Stimulated activated CD4-positive, alpha-beta T cell treated with anti-CD3 and anti-CD28 coated beads, Interleukin-15, amount 100 ng/mL, for 1 hour (primary cell): ENCODE measurements at places on chromosomes 11 and 22.

DNA sequence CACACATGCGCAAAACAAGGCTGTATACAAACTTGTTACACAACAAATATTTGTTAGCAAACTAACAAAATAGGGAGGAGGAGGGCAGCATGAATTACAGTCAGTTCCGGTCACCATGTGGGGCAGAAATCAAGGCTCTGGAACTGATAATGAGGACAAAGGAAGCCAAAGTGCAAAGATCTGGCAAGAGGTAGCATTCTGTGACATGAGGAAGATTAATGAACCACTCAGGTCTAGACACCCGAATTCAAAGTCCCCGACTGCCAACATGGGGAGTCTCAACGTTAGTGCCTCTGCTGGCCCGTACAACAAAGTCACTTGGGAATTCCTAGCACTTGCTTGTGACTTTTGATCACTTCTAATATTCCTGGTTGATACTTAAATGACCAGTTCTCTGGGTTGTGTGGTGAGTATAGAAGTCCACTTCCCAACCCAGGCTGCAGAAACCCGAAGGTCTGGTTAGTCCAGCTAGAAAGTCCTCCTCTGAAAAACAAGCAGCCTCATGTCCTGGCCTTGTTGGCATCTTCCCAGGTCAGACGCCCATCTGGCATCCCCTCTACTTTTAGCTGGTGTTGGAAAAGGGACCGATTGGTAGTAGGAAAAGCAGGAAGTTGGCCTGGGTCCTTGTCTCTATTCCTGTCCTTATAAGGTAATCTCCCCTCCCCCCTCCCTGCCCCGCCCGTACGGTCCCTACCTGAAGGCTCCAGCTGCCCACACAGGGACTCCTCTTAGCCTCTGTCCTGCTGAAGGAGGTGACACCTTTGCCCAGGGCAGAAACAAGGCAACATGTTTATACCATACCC lies 1.6 kb downstream of the SUN2 start:
- no peak for DNase-seq

DNA sequence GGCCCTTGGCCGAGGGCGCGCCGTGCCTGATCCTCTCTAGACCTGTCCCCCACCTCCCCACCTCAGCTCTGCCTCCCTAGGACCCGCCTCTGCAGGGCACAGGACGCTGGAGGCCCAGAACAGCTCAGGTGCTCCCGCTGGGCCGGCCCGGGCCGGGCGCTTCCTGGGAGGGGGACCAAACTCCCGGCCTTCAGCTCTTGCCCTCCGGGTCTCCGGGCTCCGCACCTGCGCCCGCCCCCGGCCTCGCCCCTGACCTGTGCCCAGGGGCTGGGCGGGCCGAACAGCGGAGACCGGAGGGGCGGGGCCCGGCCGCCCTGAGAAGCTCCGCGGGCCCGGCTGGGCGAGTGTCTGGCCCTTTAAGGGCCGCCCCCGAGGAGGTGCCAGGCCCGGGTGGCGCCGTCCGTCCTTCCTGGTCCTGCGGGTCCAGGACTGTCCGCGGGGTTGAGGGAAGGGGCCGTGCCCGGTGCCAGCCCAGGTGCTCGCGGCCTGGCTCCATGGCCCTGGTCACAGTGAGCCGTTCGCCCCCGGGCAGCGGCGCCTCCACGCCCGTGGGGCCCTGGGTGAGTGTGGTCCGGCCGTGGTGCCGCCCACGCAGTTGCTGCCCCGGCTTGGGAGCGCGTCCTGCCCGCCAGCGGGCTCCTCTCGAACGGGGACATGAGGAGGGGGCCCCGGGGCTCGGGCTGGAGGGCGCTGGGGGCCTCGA lies at the start of gene SSH3:
SSH3 (plus strand) TSS at position 399 of the 703 bp plus-strand sequence; CDS start at position 495, 96 bp downstream.
- no peak for DNase-seq

DNA sequence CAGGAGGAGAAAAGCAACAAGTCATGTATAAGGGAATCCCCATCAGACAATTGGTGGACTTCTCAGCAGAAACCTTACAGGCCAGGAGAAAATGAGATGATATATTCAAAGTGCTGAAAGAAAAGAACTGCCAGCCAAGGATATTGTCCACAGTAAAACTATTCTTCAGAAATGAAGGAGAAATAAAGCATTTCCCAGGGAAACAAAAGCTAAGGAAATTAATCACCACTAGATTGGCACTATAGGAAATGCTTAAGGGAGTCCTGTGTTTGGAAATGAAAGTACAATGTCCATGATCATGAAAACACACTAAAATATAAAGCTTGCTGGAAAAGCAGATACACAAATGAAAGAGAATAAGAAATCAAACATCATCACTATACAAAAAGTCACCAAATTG lies 282.0 kb downstream of the BLID start:
- no peak for DNase-seq

DNA sequence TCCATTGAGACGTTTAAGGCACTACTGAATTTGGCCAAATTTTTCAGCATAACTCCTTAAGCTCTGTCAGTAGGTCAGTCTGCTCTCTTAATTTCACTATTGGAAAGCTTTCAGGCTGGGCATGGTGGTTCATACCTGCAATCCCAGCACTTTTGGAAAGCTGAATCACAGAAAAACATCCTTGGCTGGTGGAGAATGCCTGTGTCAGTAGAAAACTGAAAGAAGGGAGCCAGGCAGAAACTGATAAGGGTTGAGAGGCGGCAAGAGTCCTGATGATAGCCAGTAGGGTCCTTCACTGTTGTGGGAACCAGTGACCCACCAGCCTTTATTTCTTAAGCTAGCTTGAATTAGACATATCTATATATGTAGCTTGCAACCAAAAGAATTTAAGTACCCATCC lies 22.6 kb downstream of the NEU3 start:
- no peak for DNase-seq

GRCh38 chr11:29507376-29507775 lies 509.5 kb downstream of the KCNA4 start:
- no peak for DNase-seq

DNA sequence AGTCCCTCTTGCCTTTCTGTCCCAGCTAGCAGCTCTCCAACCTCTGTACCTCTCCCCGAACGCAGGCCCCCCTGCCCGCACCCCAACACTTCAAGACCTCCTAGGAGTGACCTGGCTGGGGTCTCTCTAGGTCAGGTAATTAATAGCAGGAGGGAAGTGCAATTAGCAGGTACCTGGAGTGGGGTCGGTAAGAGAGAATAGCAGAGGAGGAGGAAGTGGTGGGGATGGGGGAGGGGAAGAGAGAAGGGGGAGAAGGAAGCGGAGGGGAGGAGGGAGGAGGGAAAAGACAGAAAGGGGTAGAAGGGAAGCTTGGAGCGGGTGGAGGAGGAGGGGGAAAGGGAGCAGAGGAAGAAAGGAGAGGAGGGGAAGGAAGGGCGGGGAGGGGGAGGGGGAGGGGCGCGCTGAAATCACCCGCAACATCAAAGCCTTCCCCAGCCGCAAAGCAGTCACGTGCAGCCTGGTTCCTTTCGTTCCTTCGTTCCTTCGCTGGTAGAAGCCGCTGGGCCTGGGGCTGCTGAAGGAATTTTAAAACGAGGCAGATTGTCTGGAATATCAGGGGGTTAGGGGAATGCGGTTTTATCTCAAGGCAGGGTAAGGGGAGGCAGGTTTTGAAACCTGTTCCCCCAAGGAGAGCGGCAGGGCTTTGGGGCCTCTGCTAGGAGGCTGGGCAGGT lies 29.3 kb upstream of the TCF20 start:
- peak; percentile 33 for DNase-seq
